ENCODE measurements at places on chromosomes 13 and 19.

DNA sequence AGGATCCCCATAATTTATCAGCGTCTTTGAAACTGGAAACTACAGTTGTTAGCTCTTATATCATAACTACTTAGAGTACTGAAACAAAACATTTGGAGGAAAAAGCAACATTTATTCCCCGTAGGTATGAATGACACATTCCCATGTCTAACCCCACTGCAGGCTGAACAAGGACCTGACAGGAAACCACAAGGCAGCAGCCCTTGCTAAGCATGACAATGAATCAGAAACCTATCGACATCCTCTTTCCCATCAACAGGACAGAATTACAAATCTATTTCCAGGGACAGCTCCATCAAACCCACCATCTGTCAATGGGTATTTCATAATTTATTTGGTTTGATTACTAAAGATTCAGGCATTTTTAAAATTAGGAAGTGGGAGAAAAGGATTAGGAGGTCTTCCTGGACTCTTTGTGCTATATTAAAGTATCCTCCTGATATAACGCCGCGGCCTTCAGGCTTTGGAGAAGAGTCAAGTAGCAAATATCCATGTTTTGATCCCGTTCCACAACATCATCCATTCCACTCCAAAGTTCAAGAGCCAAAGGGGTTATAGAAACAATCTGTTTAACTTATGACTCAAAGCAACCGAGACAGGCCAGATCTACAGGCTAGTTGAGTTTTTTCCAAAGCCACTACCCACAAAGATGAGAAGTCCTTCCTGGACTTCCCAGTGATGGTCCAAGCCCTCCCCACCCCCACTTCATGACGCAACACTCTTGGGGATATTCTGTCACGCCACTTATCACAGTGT lies 51.1 kb downstream of the FAM216B start:
- DNase-seq: no peak

DNA sequence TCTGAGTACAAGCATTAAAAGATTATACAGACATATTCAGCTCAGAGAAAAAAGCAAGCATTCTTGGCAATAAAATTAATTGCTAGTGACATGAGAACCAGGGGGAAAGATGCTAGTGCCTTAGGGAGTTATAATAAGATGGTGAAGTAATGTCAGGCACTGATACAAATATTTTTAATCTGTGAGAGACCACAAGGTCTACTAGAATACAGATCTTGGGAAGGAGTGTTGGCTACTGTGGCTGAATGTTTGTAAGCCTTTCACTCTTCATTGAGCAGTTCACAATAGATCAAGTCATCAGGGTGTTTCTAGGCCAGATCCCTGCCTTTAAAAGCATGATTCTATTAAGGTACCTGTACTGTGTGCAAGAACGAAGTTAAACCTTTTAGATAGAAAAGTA lies 16.4 kb downstream of the FREM2 start:
- DNase-seq: no peak

- no peak for DNase-seq
These were observed 10.9 kb downstream of the ARHGEF1 start for GRCh38 chr19:41893899-41894298.

GRCh38 chr19:41356984-41357739 lies 3.4 kb upstream of the TGFB1 start:
- no peak for DNase-seq

- DNase-seq: no peak
These were observed 182.3 kb upstream of the KLF12 start for GRCh38 chr13:74316547-74316946.
